HT-29 (cell line): ENCODE measurements at places on chromosomes 1 and 21.

DNA sequence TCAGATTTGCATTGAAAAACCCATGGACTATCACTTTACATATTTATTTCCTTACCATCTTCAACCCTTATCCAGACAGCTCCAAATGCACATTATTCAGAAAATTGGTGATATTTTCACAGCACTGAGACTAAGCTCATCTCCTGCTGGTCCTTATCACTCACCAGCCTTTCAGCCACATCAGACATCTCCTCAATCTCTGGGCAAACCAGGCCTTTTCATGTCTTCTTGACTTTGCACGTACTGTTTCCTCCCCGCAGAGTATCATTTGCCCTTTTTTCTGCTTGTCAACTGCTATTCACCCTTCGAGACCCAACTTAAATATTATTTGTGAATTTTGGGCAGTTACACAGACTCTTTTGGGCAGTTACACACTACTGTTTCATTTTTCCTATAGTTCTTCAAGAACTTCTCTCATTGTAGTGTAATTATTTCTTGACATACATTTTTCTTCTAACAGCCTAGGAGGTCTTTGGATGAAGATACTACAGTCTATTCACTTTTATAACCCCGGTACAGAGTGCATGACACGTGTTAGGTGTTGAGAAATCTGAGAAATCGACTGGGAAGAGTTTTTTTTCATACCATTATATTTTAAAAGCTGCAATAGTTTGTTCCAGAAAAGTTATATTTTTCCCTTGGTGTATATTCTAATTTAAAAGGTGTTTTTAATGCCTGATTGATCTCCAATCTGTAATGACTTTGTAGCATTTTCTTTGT is 98.0 kb downstream of the FGGY start:
- no peak for DNase-seq

DNA sequence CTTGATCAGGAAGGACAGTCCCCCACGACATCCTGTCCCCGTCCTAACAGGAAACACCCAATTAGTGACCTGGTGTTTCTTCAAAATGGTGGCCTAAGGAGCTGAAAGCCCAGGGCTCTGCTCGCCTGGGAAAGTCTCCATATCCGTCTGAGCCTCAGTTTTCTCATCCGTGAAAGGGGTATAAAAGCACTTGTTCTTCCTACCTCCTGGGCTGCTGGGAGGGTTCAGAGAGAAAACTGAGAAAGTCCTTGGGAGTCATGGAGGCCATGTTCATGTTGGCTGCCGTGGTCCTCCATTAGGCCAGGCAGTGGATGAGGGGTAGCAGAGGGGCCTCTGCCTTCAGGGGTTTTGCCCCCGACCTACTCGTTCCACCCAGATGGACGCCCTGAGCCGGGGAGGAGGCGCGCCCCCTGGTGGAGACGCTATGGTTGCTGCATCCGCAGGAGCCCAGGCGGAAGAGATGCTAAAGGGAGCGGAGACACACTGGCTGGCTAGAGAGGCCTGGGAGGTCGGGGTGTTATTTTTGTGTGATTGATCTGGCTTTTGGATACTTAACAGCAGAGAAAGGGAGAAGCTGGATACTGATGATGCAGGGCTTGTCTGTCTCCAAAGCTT is 113.5 kb downstream of the PRDM2 start:
- no peak for DNase-seq

DNA sequence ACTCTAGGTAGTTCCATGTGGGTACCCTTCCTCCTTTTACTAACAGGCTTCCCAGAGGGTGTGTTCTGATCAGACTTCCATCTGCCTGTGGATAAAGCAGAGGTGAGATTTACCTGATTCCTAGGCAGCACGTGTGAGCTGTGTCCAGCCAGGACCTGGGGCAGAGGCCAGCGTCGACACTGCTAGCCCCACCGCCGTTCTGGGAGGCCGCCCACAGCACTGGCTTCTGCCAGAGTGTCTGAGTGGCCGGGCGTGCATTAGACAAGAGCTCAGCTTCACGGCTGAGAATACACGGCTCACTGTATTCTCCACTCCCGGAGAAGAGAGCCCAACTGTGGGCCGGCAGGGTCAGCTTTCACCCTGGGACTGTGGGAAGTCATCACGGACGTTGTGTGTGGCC is 82.5 kb downstream of the PRDM16 start:
- no peak for DNase-seq

DNA sequence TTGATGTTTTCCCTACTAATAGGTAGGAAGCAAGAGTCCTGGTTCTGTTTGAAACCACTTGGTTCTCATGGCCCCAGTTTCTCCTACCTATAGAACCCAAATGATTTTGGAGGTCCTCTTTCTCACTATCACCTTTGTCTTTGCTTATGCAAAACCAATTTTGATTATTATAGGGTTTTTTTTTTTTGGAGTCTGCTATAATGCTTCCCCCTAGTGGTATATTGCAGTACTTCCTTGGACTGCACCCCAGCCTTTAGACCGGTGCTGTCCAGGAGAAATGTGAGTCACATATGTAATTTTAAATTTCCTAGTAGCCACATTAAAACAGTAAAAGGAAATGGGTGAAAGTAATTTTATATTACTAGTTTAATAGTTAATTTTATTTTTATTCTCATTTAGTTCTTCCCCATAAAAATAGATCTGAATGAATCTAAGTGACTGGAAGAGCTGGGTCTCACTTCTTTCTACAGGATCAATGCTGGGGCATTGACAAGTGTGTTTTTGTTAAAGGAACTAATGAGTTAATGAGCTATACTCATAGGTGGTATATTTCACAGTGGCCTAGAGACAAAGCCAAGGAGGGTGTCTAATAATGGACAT is 10.6 kb downstream of the FCMR start:
- DNase-seq, result peak; percentile 75

GRCh38 chr1:179493323-179493722 is 82.4 kb downstream of the NPHS2 start:
- DNase-seq, result no peak

DNA sequence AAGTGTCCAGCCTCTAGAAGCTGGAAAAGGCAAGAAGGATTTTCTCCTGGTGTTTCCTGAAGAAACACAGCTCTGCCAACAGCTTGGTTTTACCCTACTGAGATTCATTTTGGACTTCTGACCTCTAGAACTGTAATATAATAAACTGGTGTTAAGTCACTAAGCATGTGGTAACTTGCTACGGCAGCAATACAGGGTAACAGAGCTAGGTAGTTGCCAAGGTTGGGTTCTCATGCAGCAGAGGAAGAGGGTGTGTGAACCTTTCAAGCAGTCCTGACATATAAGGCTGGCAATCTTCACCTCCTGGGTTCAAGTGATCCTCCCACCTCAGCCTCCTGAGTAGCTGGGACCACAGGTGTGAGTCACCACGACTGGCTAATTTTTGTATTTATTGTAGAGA is 36.0 kb downstream of the GNG4 start:
- no peak for DNase-seq

DNA sequence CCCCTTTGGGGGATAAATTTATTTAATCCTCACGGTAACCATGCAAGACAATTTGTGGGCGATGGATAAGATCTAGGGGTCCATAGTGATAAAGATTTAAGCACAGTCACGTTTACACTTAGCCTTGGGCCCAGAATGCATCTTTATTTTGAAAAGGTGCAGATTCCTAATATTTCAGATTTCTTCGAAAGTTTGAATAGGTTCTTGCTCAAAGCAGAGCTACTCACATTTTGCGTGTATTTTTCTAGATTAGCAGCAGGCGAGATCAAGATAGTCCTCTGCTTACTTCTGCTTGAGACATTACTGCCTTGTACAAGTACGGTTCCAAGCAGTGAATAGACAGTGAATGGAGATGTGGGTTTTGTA is 647 bp downstream of the TSEN15 start:
- DNase-seq, result peak; percentile 7
